Esophagus muscularis mucosa (tissue), 4 donors: ENCODE measurements at places on chromosomes 5 and 9. TPM values are rescaled to one million over a fixed set of nuclear protein-coding genes. Genes with fewer than 3 reads are reported as not detected.

DNA sequence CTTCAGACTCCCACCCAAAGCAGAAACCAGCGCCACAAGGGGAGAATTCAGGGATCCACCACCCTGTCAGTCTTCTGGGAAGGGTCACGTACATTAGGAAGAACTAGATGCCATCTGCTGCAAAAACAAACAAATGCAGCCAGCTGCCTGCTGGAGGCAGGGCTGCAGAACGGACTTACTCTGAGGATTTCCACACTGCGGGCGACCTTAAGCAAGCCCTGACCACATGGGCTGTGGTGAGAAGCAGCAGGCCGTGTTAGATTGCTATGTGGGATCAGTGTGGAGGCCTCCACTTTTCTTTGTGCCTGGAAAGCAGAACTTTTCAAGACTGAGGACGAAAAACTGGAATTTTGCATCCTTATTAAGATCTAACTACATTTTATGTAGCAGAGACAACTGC is 13.4 kb upstream of the LTC4S start:
- H3K27ac ChIP-seq = no peak overlapping the region
- DNase-seq = no peak
- no peaks in the 10 kb centered on the region for H3K27me3 ChIP-seq

- H3K27ac ChIP-seq = peak overlapping the region; percentile 73
- H3K4me1 ChIP-seq = no peaks in the 10 kb centered on the region
- H3K4me3 ChIP-seq = no peak overlapping the region
- no peaks in the 10 kb centered on the region for H3K27me3 ChIP-seq
Observed at GRCh38 chr5:79001471-79001870, 16.4 kb upstream of the ARSB start.

DNA sequence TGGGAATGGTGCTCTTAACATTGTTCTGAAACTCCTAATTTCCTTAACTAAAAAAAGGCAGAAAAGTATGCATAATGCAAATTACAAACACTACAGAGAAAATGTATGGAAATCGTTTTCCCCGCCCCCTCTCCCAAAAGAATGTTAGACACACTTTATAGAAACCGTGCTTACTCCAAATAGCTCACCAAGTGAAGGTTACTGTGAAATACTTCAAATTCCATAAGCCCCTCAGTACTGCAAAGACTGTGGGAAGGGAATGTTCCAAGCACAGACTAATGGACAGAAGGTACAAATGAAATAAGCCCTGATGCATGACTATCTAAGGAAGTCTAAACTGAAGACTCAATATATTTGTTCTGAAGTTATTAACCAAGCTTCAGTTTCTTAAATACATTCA is 12.5 kb downstream of the MAPKAP1 start:
- peaks cover 8% of the 10 kb centered on the region for H3K4me1 ChIP-seq
- no peaks in the 10 kb centered on the region for H3K36me3 ChIP-seq
- no peaks in the 10 kb centered on the region for H3K27me3 ChIP-seq
- H3K4me3 ChIP-seq = no peak overlapping the region

- H3K27ac ChIP-seq = no peak overlapping the region
- H3K4me1 ChIP-seq = no peaks in the 10 kb centered on the region
- no peaks in the 10 kb centered on the region for H3K27me3 ChIP-seq
- DNase-seq = peak; percentile 78
- no peak overlapping the region for H3K4me3 ChIP-seq
Observed at GRCh38 chr5:181088289-181088688, 42.7 kb downstream of the OR2V1 start.

DNA sequence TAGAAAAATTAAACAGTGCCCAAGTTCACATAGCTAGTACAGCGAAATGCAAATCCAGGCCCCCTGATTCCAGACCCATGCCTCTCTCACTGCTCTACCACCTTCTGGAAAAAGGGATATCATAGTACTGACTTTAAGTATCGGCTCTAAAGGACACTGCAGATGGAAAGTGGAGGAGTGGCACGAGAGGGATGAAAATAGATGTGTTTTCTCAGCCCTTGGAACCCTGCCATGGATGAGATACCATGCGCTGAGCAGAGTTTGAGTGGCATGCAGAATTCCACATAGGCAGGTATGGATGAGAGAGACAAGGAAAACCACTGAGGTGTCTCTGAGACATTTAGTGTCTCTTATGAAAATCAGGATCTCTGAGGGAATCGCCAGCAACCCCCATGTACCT is 18.8 kb downstream of the CKMT2 start:
- H3K27ac ChIP-seq = no peak overlapping the region
- H3K4me1 ChIP-seq = peaks cover 14% of the 10 kb centered on the region
- DNase-seq = peak; percentile 42
- H3K27me3 ChIP-seq = no peaks in the 10 kb centered on the region
- H3K4me3 ChIP-seq = no peak overlapping the region

- no peak overlapping the region for H3K27ac ChIP-seq
- H3K4me1 ChIP-seq = peaks cover 13% of the 10 kb centered on the region
- DNase-seq = no peak
- H3K27me3 ChIP-seq = no peaks in the 10 kb centered on the region
Observed at GRCh38 chr5:158943057-158943456, 156.7 kb downstream of the EBF1 start.

- DNase-seq = no peak
- H3K4me1 ChIP-seq = no peaks in the 10 kb centered on the region
- no peaks in the 10 kb centered on the region for H3K36me3 ChIP-seq
Observed at GRCh38 chr5:1875843-1876659, 6.7 kb downstream of the IRX4 start.

- peaks cover 56% of the 10 kb centered on the region for H3K4me1 ChIP-seq
- no peak overlapping the region for H3K4me3 ChIP-seq
- no peak for DNase-seq
- H3K36me3 ChIP-seq = no peaks in the 10 kb centered on the region
- H3K27me3 ChIP-seq = no peaks in the 10 kb centered on the region
Observed at GRCh38 chr9:89871871-89872331, 267.1 kb downstream of the GADD45G start.

DNA sequence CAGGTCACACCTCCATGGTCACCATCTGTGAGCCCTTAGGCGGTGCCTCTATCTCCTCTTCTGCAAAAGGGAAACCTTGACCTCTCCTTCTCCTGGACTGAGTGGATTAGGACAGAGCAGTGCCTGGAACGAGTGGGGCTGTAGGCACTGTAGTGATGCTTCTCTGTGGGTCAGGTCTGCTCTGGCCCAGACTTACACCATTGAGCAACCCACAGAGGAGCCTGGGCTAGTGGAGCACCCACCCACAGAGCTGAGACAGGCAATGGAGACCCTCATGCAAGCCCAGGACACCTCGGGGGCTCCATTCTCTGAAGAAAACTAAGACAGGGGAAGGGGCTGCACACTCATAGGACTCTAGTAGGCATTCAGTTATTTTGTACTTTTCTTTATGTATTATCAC is 400.6 kb downstream of the GADD45G start:
- no peak overlapping the region for H3K27ac ChIP-seq
- no peak overlapping the region for H3K4me3 ChIP-seq
- peaks cover 64% of the 10 kb centered on the region for H3K4me1 ChIP-seq
- H3K36me3 ChIP-seq = no peaks in the 10 kb centered on the region

GRCh38 chr5:4295663-4296339 is 700.2 kb downstream of the IRX1 start:
- H3K27ac ChIP-seq = no peak overlapping the region
- no peaks in the 10 kb centered on the region for H3K4me1 ChIP-seq
- H3K36me3 ChIP-seq = no peaks in the 10 kb centered on the region
- no peak for DNase-seq

DNA sequence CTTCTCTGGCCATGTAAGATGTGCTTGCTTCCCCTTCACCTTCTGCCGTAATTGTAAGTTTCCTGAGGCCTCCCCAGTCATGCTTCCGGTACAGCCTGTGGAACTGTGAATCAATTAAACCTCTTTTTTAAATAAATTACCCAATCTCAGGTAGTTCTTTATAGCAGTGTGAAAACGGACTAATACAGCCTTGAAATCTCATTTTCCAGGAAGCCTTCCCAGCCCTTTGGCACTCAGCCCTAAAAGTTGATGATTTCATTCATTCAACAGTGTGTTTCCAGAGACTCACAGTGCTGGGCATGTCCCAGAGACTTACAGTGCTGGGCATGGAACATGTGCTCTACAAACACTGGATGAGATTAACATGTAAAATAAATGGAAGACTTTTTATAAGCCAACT is 135.8 kb downstream of the DCP2 start:
- H3K4me3 ChIP-seq = no peak overlapping the region
- H3K36me3 ChIP-seq = no peaks in the 10 kb centered on the region
- DNase-seq = no peak
- H3K27me3 ChIP-seq = no peaks in the 10 kb centered on the region

- no peak for DNase-seq
- peaks cover 73% of the 10 kb centered on the region for H3K4me1 ChIP-seq
- H3K4me3 ChIP-seq = no peak overlapping the region
- no peaks in the 10 kb centered on the region for H3K27me3 ChIP-seq
Observed at GRCh38 chr9:70488098-70488792, 73.8 kb upstream of the KLF9 start.

- H3K4me1 ChIP-seq = no peaks in the 10 kb centered on the region
- no peak for DNase-seq
- H3K27ac ChIP-seq = no peak overlapping the region
- H3K36me3 ChIP-seq = no peaks in the 10 kb centered on the region
Observed at GRCh38 chr9:79215821-79216220, 355.9 kb upstream of the TLE4 start.

UBQLN1 gene
- 118 TPM for total RNA-seq

OLFML2A gene
- 81.0 TPM for total RNA-seq

RGS14 gene
- total RNA-seq = 18.3 TPM

FAM200C gene
- 7.6 TPM for total RNA-seq

ARHGEF28 gene
- 12.7 TPM for total RNA-seq

CCNI2 gene
- total RNA-seq = 0.39 TPM
